Karpas-422 (cell line): ENCODE measurements at places on chromosomes 16 and 17.

DNA sequence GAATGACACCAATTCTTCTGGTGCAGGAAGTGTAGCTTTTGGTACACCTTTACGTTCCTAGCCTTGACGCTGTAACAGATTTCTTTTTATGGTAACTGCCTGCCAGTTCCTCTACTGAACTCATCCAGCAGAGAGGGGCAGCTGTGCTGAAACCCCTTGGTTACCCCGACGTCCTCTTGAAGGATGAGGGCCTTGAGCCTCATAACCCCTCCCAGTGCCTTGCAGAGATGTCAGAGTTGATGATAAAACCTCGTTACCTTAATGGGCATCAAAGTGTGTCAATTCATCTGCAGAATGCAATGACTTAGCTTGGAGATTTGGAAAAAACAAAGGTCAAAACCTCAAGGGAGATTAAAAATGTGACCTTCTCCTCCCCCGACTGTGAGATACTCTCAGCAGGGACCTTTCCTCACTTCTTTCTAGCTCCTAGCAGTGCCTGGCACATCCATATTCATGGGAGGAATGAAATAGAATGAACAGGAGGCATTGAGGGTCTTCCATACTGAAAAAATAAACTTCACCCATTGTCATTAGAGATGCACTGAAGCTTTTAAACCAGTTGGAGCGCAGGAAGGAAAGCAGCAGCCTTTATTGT is 69.2 kb downstream of the SDR42E1 start:
- no peak for DNase-seq

DNA sequence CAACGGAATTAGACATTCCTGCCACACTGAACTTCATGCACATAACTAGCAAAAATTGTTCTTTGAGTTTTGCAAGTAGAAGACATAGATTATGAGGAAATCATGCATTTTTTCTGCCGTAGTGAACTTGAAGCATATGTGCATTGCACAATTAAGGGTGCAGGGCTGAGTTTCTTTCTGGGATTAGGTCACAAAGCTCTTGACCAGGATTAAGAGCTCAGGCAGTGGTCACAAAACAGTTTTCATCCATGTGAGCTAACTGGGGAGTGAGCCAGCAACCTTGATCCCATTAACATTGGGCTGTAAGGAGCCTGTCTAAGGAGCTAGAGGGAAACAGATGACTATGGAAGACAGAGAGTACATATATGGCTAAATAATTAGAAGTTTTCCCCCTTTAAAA is 143.7 kb downstream of the PMP22 start:
- no peak for DNase-seq

DNA sequence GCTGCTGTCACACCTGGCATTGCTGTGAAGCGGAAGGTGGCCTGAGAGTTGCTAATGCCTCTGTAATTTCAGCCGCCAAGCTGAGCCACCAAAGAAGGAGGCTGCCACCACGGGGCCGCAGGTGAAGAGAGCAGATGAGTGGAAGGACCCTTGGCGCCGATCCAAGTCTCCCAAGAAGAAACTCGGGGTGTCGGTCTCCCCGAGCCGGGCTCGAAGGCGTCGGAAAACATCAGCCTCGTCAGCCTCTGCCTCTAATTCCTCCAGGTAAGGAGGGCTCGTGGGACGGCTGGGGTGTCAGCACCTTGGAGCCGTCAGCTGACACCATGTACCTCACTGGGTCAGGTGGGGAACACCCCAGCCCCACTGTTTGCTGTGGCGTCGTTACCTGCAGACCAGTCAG is 16.2 kb upstream of the IL17C start:
- DNase-seq: no peak

GRCh38 chr16:68848786-68849185 is 5.5 kb downstream of the TANGO6 start:
- DNase-seq: no peak

DNA sequence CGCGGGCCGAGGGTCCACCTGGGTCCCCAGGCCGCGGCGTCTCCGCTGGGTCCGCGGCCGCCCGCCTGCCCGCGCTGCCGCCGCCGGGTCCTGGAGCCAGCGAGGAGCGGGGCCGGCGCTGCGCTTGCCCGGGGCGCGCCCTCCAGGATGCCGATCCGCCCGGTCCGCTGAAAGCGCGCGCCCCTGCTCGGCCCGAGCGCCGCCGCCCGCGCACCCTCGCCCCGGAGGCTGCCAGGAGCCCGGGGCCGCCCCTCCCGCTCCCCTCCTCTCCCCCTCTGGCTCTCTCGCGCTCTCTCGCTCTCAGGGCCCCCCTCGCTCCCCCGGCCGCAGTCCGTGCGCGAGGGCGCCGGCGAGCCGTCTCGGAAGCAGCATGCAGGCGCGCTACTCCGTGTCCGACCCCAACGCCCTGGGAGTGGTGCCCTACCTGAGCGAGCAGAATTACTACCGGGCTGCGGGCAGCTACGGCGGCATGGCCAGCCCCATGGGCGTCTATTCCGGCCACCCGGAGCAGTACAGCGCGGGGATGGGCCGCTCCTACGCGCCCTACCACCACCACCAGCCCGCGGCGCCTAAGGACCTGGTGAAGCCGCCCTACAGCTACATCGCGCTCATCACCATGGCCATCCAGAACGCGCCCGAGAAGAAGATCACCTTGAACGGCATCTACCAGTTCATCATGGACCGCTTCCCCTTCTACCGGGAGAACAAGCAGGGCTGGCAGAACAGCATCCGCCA is 504 bp downstream of the FOXC2 start:
- DNase-seq: no peak

- no peak for DNase-seq
Observed at GRCh38 chr17:57586742-57587141, 158.4 kb downstream of the CCDC182 start.

GRCh38 chr16:66473654-66474519 is 46.8 kb downstream of the BEAN1 start:
- no peak for DNase-seq

GRCh38 chr17:57956291-57957119 is 1.3 kb upstream of the CUEDC1 start:
- peak; percentile 79 for DNase-seq

- no peak for DNase-seq
Observed at GRCh38 chr17:10294180-10294579, 78.6 kb downstream of the MYH13 start.

GRCh38 chr17:82935966-82936767 is 96.3 kb upstream of the ZNF750 start:
- no peak for DNase-seq

DNA sequence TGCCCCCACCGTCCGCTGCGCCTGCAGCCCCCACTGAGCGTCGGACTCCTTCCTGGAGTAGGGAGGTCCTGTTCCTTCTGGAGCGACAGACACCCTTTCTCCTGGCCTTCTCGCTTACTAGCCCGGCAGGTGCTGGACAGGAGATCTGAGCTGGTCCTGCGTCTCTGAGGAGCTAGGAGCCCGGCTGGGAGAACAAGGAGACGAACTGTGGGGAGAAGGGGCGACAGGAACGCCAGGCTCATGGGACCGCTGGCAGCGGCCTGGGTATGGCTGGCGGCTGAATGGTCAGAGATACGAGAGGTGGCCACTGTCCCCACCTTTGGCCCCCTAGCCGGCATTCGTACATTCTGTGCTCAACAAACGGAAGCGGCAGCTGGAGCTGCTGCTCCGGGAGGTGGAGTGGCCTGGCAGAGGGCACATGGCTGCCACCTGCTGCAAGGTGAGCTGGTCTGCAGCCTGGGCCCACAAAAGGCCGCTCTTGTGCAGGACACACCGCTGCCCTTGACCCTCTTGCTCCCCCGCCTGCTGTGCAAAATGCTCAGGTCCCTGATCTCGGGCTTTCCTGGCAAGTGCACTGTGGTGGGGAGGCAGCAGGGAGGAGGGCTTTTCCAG is 2066.7 kb downstream of the TP53TG3F start:
- no peak for DNase-seq

DNA sequence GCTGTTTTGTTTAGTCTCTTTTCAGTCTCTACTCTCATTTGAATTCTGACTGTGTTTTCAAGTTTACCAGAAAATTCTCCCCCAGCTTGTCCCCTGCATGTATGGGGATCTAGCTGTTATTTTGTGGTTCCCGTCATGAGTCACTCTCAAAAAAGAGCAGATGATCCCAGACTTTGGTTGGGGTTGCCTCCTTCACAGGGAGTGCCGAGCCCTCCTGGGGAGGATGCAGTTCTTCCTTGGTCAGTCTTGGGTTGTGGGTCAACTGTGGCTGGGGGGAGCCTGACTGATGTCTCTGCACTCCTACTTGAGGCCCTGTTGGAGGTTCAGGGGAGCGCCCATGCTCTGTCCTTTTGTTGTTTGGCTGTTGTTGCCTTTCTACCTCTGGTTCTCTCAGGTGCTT is 37.7 kb downstream of the EPN2 start:
- no peak for DNase-seq

- DNase-seq: no peak
Observed at GRCh38 chr16:89785523-89786155, 30.8 kb downstream of the FANCA start.

- no peak for DNase-seq
Observed at GRCh38 chr17:32835291-32835761, 41.6 kb downstream of the MYO1D start.

DNA sequence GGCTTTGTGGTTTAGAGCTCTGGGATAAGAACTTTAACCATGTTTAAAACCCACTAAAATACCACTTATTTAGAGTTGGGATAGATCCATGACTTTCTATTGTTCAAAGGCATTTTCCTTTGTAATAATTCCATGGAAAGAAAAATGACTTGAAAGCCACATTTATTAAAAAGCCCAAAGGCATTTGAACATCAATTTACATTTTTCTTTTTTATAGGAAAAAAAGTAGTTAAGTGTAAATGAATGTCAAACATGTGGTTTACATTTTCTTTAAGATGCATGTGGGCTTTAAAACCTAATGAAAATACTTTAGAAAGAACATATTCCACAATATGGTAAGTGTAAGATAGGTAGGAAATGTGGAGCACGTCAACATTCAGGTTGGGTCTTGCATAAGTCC is 443.2 kb downstream of the TOX3 start:
- DNase-seq: no peak

GRCh38 chr16:70769761-70770160 is 31.2 kb downstream of the VAC14 start:
- no peak for DNase-seq

GRCh38 chr16:67396159-67397035 is 3.1 kb upstream of the TPPP3 start:
- DNase-seq: peak; percentile 64

DNA sequence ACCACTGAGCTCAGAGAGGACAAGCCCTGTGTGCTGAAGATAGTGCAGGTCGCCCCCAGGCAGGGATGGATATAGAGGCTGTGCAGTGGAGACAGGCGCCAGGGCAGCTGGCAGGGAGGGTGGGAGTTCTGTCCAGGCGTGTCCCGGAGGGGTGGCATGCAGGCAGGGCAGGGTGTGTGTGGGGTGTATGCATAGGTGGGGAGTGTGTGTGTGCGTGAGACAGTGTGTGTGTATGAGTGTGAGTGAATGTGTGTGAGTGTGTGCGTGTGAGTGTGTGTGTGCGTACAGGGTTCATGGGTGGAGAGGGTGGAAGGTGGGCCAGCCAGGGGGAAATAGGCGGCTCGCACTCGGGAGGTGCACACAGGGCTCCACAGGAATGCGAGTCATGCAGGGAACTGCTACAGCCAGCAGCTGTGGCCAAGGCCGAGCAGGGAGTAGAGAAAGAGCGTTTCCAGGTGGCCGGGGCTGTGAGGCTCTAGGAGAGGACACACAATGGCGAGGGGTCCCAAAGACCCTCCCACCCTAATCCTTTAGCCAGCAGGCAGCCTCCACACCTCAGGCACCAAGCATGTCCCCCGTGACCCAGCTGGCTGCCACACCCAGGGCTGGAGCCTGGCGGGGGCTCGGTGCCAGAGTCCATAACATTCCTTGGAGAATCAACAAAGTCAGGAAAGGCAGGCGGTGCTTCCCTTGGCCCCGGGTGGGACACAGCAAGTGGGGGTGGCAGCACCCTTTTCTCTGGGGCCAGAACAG is 4.6 kb downstream of the PLCD3 start:
- no peak for DNase-seq

GRCh38 chr17:29677824-29678223 is 55.1 kb upstream of the CORO6 start:
- no peak for DNase-seq

DNA sequence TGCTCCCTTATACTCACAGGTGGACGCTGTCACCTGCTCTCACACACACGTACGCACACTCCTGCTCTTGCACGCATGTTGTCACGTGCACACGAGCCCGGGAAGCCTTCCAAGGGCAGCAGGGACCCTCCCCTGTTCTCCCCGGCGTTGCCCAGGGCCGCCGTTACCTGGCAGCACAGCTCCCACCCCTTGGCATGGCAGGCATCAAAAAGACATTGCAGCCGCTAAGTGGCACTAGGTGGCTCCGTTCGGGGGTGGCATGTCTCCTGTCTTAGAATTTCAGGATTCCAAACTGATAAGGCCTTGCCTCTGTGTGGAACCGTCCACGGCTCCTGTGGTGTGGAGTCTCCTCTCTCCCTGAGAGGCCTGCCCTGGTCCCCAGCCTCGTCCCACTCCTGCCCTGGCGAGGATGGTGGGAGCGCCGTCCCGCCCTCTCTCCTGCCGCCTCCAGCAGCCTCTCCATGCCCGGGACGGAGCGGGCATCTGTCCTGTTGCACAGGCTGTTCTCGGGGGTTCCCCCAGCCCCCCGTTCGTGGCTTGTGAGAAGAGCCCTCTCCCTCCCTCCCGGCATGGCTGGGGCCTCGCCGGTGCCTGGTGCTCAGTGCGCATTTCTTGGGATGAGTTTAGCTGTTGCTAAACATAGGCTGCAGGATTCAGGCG is 126.7 kb upstream of the GSE1 start:
- no peak for DNase-seq

DNA sequence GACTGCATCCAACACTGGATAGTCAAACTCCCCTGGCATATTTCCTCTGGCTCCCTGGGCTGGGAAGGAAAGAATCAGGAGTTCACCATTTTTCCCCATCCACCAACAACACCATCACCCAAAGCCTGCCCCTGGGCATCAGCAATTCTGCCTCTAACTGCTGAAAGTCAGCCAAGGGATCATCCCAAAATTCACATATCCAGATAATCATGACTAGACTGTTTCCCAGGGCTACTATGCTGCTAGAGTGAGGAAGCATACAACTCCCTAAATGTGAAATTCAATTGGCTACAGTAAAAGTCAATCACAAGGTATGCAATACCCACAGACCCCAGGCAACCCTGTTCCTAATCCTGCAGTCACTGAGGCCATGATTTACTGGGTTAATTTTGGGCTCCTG is 230.6 kb downstream of the C16orf95 start:
- DNase-seq: no peak

DNA sequence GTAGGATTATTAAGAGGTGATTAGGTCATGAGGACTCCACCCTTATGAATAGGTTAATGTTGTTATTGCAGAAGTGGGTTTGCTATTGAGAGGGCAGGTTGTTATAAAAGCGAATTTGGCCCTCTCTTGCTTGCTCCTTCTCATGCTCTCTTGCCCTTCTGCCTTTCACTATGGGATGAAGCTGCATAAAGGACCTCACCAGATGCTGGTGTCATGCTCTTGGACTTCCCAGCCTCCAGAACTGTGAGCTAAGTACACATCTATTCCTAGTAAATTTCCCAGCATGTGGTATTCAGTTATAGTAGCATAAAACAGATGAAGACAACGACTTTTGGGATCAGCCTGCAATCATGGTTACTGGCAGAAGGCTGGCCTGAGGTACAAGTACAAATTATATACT is 41.4 kb upstream of the FBXO47 start:
- DNase-seq: no peak
